Renal cortical epithelial cell (primary cell): ENCODE measurements at places on chromosomes 7 and 10.

DNA sequence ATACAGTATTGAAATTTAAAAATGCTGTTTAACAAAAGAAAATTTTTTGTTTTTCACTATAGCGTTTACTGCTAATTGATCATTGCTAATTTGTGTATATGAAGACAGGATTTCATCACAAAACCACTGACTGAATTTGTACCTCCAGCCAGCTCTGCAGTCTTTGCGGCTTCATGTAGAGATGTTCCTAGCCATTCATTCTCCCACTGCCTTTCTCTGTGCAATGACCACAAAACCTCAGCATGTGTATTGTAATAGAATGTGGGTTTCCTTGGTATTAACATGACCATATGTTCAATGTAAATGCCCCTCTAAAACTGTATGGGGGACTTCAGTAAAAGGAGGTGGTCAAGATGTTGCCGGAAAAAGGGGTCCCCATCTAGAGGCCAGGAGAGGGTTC, 81.1 kb upstream of the STEAP1B start:
- DNase-seq, result no peak

- DNase-seq, result peak; percentile 43
These were observed 27.8 kb downstream of the MRC1 start for GRCh38 chr10:17836942-17837341.

GRCh38 chr7:129307592-129307991, 82.8 kb downstream of the AHCYL2 start:
- peak; percentile 41 for DNase-seq

- DNase-seq, result no peak
These were observed 2.0 kb downstream of the ST7 start for GRCh38 chr7:116955340-116955739.

DNA sequence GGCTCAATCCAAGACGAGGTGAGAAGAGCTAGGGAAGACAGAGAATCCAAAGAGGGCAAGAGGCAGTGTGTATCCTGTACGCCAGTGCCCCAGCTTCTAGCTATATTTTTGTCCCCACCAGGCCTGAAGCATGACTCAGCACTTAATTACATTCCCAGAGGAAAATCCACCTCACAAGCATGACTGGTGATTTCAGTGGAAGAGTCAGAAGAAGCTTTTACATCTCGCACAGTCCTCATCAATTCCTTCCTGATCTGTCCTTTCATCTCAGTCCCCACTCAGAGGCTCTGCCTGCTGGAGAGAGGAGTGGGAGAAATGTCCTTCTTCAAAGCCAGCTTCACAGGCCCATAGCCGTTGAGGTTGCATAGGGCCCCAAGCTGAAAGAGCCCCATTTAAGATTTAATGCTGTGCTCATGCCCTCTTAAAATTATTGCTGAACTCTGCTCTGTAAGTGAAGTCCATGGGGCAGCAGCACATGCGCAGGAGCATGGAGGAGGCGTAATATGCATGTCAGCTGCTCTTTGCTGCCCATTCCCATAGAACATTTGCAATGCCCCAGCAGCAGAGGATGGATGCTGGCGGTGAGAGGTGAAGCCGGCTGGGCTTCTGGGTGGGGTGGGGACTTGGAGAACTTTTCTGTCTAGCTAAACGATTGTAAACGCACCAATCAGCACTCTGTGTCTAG, 39.0 kb upstream of the AOAH start:
- peak; percentile 81 for DNase-seq

GRCh38 chr10:36766415-36766810, 359.0 kb upstream of the ANKRD30A start:
- no peak for DNase-seq

- no peak for DNase-seq
These were observed 644 bp downstream of the UMAD1 start for GRCh38 chr7:7641129-7641663.

DNA sequence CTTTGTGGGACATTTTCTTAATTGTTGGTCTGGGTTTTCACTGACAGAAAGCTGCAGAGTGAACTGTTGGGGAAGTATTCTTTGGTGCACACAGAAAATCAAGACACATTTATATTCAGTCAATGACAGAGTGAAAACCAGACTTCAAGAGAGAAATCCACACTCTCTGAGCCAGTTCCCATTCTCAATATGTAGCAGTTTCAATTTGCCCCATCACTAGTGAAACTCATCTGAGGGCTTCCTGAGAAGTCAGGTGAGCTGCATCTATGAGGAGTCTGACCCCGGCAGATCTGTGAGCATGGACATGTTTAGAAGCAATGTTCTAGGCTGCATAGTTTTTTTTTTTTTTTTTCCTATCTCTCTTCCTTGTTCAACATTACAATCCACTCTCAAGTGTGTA, 163.7 kb upstream of the AHR start:
- DNase-seq, result no peak

- no peak for DNase-seq
These were observed 116.6 kb downstream of the PTPN20 start for GRCh38 chr10:47027784-47028260.

DNA sequence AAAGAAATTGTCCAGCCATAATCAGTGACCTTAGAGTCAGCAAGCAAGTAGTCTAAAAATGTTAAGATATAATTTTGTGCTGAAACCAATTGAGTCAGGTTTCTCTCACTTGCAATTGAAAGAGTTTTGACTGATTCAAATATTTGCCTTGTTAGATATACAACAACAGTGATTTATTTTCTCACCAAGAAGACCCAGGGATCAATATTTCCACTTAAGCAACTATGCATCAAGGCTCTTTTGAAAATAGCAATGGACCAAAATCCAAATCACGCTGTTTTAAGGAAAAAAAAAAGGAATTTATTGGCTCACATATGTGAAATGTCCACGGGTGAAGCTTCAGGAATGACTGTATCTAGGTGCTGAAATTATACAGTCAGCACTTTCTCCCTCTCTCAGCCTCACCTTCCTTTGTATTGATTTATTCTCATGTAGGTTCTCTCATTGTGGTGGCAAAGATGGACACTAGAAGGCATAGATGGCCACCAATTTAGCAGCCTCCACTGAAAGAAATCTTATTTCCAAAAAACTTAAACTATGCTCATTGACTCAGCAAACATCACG, 9.7 kb upstream of the FKBP9 start:
- DNase-seq, result no peak

DNA sequence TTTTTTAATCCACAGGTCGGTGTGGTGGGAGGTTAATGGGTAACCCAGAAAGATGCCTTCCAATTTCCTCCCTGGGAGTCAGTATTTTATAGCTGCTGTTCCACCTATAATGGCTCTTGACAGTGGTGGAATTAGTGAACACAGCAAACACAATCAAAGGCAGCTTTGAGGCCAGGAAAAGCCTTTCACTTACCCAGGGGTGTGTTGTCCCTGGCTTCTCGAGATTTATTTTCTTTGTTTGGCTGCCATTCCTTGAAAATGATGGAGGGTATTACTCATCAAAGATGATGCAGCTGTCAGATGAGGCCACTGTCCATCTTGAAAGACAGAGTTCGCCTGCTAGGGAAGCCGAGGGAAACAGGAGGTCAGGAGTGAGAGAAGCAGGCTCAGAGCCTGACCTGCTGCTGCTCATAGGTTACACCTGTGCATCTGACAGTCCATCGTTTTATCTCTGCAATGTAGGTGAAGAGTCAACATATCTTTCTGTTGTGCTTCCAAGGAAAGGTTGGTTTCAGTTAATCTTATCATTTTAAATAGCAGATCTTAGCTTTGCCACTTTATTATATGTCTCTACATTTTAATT, 221.6 kb downstream of the XPNPEP1 start:
- no peak for DNase-seq

GRCh38 chr10:11424456-11425295, 186.8 kb downstream of the USP6NL start:
- DNase-seq, result peak; percentile 35

DNA sequence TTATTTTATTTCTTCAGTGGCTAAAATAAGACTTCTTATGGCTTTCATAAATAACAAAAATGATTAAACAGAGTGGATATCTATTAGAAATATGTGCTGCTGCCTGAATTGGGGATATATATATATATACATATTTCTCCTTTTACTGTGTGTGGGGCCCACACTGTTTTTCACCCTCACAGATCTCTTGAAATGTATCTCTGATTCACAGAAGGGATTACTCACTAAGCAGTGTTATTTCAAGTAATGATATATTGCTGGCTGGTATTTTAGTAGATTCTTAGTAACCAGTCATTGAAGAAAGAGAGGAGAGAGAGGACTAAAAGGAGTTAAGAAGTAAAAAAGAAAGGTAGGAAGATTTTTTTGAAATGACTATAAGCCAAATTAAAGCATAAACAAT, 308.6 kb upstream of the NRP1 start:
- peak; percentile 81 for DNase-seq

DNA sequence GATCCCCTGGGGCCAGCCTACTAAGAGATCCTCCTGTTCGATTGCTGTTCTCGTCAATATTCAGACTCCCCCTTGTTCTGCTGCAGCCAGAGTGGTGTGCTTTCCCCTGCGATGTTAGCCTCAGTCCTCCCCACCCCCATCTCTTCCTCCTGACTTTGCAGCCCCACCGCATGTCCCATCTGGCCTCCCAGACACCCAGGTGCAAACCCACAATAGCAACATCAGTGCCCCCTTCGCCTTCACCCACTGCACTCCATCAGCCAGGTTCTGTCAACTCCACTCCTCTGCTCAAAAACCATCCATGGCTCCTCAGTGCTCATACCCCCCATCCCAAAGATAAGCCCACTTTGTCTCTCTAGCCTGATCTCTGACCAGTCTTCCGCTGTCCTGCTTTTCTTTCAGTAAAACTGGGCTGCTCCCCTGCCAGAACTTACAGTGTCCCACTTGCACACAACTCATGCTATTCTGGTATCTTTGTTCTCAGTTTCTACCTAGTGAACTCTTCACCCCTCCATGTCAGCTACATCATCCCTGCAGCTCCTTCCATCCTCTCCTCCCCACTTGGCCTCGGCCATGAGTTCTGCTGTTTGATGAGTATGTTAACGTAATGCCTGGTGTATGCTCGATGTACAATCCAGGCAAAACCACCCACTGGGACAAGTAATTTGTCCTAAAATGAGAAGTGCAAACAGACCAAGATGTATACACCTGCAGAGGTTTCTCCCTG, 26.6 kb downstream of the COL13A1 start:
- no peak for DNase-seq

DNA sequence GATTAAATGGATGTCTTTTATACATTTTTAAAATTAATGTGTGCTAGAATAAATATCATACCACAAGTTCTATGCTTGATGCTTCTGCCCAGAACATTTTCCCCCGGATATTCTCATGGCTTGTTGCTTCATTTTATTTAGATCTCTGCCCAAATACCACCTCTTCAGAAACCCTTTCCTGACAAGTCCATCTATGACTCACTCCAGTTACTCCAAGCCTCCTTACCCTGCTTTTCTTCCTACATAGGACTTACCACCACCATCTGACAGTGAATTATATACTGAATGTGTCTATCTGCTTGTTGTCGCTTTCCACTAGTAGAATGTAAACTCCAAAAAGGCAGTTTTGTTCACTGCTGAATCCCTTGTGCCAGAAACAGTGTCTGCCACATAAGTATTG, 19.1 kb upstream of the ERVW-1 start:
- no peak for DNase-seq

DNA sequence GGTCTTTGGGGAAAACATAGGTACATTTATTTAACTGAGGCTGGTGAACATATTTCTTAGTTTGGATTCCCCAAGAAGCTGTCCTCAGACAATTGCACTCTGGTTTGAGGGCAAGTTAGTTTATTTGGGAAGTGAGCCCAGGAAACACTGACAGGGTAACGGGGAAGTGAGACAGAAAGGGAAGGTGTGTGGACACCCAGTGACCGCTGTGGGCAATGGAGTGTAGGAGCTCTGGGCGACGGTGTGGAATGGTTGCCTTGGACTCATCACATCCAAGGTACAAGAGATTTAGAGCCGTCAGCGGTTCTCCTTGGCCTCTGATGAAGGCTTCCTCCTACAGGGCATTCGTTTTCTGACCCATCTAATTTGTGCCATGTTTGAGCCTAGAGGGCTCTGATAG, 7.1 kb downstream of the MRC1 start:
- DNase-seq, result no peak

- DNase-seq, result no peak
These were observed 76.3 kb downstream of the CFAP46 start for GRCh38 chr10:132865851-132866600.

GRCh38 chr10:14389981-14390590, 59.4 kb upstream of the FRMD4A start:
- DNase-seq, result peak; percentile 47

GRCh38 chr7:7157177-7157886, 25.0 kb upstream of the C1GALT1 start:
- DNase-seq, result peak; percentile 70

GRCh38 chr7:138917771-138918170, 63.4 kb downstream of the KIAA1549 start:
- no peak for DNase-seq

GRCh38 chr10:130498934-130499333, 362.7 kb downstream of the GLRX3 start:
- no peak for DNase-seq

DNA sequence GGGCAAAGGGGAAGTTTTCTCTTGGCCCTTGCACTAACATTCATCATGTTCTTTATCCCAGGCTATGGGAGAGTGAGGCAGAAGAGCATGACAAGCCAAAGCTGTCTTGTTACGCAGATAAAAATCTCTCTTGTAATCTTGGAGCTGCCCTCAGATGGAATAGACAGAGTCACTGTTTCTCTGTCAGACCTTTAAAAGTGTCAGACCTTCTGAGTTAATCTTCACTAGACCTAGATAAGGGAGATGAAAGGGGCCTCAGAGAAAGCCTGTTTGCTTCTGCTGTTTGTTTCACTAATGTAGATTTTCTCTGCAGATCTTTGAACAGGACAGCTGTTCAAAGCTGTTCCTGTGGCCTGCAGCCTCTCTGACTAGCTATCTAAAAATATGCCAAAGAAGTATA, 112.9 kb downstream of the KIF20B start:
- no peak for DNase-seq

- no peak for DNase-seq
These were observed 148.4 kb upstream of the AHR start for GRCh38 chr7:17150018-17150417.

DNA sequence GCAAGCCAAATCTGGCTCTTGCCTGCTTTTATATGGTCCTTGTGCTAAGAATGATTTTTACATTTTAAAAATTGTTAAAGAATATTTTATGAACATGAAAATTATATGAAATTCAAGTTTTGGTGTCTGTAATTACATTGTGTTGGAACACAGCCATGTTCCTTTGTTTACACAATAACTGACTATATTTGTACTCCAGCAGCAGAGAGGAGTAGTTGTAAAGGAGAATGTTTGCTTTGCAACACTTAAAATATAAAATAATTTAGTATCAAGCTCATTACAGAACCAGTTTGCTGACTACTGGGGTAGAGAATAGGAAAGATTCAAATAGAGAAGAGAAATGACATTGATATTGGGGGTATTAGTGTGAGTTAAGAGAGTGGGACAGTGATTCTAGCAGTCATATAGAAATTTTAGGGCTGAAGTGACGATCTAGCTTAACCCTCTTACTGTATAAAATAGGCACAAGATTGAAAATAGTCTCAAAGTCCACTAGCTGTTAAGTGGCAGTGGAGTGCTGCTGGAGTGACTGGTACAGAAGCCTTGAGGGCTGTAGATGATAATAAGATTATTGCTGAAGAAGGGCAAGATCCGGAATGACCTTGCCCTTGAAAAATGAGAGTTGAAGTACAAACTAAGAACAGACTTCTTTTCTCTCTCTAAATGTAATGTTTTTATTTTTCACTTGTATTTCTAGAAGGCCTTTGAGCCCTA, 28.2 kb downstream of the SGPL1 start:
- DNase-seq, result no peak

- no peak for DNase-seq
These were observed 15.1 kb upstream of the GET4 start for GRCh38 chr7:861222-861621.
